ENCODE measurements at places on chromosomes 2 and 18.

DNA sequence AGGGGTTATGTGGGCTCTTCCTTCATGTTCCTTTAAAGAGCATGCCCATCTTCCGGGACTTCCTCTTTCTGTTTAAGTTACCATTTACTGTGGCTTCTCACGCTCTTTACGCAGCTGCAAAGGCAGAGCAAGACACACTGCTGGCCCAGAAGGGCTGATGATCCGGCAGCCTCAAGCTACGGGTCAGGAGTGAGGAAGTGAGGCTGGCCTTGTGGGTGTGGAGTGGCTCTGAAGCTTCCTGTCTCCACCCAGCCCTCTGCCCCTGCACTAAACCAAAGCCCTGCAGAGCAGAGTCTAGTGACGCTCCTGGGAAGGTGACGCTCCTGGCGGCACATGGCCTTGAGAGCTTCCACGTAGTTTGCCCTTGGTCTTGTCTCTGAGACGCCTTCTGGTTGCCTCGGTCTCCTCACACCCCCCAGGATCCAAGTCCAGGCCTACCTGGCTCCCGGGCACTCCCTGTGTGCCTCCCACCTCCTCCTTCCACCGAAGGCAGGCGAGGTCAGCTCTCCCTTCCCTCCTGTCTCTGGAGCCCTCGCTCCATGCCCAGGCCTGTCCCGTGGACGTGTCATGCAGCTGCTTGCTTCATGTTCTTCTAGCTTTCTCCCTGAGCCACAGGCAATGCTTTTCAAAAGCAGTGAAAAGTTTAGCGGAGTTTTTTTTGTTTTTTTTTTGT lies 50.3 kb downstream of the ARL4C start:
- peak; percentile 74 for DNase-seq
- no peaks in the 10 kb centered on the region for H3K27me3 ChIP-seq
- H3K27ac ChIP-seq: peak overlapping the region; percentile 35
- H3K4me3 ChIP-seq: no peak overlapping the region

- no peaks in the 10 kb centered on the region for H3K36me3 ChIP-seq
- no peak overlapping the region for H3K27ac ChIP-seq
- no peaks in the 10 kb centered on the region for H3K4me1 ChIP-seq
- DNase-seq: no peak
These were observed 81.2 kb downstream of the NEDD4L start for GRCh38 chr18:58125183-58125582.

GRCh38 chr18:46482831-46483230 lies 174.2 kb downstream of the LOXHD1 start:
- no peak overlapping the region for H3K4me3 ChIP-seq
- no peak overlapping the region for H3K27ac ChIP-seq
- H3K4me1 ChIP-seq: no peaks in the 10 kb centered on the region
- H3K36me3 ChIP-seq: no peaks in the 10 kb centered on the region
- no peaks in the 10 kb centered on the region for H3K27me3 ChIP-seq

- H3K27ac ChIP-seq: no peak overlapping the region
- H3K27me3 ChIP-seq: no peaks in the 10 kb centered on the region
- no peak overlapping the region for H3K4me3 ChIP-seq
- no peaks in the 10 kb centered on the region for H3K4me1 ChIP-seq
- DNase-seq: no peak
These were observed 163.6 kb upstream of the TMEM200C start for GRCh38 chr18:6058941-6059340.

GRCh38 chr2:170121689-170122088 lies 56.3 kb upstream of the MYO3B start:
- H3K4me1 ChIP-seq: no peaks in the 10 kb centered on the region
- no peaks in the 10 kb centered on the region for H3K27me3 ChIP-seq
- no peak overlapping the region for H3K27ac ChIP-seq
- no peak overlapping the region for H3K4me3 ChIP-seq
- DNase-seq: no peak

DNA sequence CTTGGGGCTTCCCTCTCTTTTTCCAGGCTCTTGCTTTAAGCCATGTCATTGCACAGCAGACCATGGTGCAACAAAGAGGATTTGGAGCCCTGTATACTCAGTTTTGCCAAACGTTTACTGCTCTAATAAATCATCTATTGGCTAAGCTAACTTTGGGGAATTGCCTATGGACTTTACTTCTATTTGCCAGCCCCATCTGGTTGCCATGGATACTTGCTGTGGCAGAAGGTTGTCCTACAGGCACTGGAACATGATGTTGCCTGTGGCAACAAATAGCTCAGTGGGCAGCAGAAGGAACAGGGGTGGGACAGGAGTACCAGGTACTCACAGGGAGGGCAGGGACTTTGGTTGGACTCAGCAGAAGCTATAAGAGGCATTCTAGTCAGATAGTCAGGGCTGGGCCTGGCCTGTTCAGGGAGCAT lies 129.7 kb downstream of the CCDC85A start:
- H3K27me3 ChIP-seq: no peaks in the 10 kb centered on the region
- DNase-seq: peak; percentile 52
- no peaks in the 10 kb centered on the region for H3K4me1 ChIP-seq
- H3K36me3 ChIP-seq: no peaks in the 10 kb centered on the region
- H3K4me3 ChIP-seq: no peak overlapping the region

DNA sequence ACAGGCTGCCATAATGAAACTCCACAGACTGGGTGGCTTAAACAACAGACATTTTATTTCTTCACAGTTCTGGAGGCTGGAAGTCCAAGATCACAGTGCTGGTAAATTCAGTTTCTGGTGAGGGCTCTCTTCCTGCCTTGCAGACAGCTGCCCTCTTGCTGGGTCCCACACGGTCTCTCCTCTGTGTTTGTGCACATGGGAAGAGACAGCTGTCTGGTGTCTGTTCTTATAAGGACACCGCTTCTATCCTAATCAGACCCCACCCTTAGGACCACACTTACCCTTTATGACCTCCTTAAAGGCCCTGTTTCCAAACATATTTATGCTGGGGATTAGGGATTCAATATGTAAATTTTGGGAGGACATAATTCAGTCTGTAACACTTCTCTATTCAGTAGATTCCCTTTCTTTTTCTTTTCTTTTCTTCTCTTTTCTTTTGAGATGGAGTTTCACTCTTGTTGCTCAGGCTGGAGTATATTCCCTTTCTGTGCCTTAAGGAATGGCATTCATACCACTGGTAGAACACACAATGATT lies 18.9 kb downstream of the CTIF start:
- H3K4me3 ChIP-seq: no peak overlapping the region
- DNase-seq: no peak
- H3K36me3 ChIP-seq: no peaks in the 10 kb centered on the region
- no peak overlapping the region for H3K27ac ChIP-seq
- H3K27me3 ChIP-seq: no peaks in the 10 kb centered on the region
- H3K4me1 ChIP-seq: no peaks in the 10 kb centered on the region

- no peaks in the 10 kb centered on the region for H3K36me3 ChIP-seq
- no peak for DNase-seq
- H3K4me3 ChIP-seq: no peak overlapping the region
These were observed 76.2 kb downstream of the TGFA start for GRCh38 chr2:70477441-70477844.

DNA sequence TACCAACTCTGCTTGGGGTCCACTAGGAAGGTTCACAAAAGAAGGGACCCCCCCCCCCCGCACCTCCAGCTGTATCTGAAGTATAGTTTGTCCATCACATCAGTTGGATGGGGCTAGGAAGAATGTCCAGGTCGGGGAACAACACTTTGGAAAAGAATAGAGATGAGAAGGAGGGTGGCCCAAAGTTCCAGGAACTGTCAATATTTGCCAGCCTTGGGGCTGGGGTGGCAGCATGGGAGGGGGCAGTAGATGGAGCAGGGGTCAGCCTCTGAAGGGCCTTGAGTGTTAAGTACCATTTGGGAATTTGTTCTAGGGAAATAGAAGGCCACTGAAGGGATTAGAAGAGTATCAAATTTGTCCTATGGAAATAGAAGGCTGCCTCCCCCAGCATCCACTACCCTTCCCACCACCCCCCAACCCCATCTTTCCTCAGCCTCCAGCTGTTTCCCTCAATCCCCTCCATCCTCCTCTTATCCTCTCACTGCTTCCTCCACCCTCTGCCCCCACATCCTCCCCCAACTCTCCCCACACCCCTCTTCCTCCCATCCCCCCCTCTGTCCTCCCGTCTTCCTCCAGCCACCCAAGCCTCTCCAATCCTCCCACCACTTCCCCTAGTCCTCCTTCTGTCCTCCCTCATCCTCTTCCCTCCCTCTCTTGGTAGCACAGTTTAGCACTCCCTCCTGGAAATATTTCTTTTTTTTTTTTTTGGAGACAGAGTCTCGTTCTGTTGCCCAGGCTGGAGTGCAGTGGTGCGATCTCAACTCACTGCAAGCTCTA lies 2.0 kb upstream of the KIDINS220 start:
- H3K36me3 ChIP-seq: no peaks in the 10 kb centered on the region
- peaks cover 15% of the 10 kb centered on the region for H3K4me1 ChIP-seq
- no peaks in the 10 kb centered on the region for H3K27me3 ChIP-seq
- DNase-seq: no peak
- no peak overlapping the region for H3K27ac ChIP-seq

DNA sequence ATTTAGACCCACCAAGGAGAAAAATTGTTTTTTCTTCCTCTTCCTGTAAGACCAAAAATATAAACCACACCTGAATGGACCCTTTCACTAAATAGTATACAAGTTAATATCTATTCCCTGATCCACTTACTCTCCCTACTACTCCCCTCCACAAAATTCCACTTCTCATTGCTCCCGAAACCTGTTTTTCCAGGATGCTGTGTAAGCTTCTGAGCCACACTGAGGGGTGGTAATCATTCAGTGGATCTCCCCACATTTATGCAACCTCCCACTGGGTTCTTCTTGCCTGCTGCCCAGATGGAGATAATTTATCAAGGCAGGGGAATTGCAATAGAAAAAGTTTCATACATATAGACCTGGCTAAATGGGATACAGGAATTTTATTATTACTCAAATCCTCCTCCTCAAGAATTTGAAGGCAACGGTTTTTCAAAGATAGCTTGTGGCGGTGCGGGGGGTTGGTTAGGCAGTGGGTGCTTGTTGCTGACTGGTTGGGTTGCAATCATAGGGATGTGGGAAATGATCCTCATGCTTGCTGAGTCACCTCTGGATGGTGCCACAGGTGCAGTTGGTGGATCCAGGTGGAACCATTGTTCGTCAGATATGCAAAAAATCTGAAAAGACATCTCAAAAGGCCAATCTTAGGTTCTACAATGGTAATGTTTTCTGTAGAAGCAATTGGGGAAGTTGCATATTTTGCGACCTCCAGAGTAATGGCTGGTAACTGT lies 970.3 kb downstream of the CNTNAP5 start:
- H3K27ac ChIP-seq: no peak overlapping the region
- H3K27me3 ChIP-seq: no peaks in the 10 kb centered on the region
- H3K4me3 ChIP-seq: no peak overlapping the region
- DNase-seq: no peak
- H3K36me3 ChIP-seq: no peaks in the 10 kb centered on the region

GRCh38 chr2:1636791-1637415 lies 107.4 kb downstream of the PXDN start:
- no peaks in the 10 kb centered on the region for H3K4me1 ChIP-seq
- H3K4me3 ChIP-seq: no peak overlapping the region
- H3K27me3 ChIP-seq: no peaks in the 10 kb centered on the region
- H3K27ac ChIP-seq: no peak overlapping the region
- H3K36me3 ChIP-seq: no peaks in the 10 kb centered on the region

GRCh38 chr2:158663796-158664195 lies 131.3 kb upstream of the DAPL1 start:
- H3K36me3 ChIP-seq: peaks cover 13% of the 10 kb centered on the region
- no peak overlapping the region for H3K27ac ChIP-seq
- H3K4me3 ChIP-seq: no peak overlapping the region
- no peaks in the 10 kb centered on the region for H3K4me1 ChIP-seq
- DNase-seq: no peak

DNA sequence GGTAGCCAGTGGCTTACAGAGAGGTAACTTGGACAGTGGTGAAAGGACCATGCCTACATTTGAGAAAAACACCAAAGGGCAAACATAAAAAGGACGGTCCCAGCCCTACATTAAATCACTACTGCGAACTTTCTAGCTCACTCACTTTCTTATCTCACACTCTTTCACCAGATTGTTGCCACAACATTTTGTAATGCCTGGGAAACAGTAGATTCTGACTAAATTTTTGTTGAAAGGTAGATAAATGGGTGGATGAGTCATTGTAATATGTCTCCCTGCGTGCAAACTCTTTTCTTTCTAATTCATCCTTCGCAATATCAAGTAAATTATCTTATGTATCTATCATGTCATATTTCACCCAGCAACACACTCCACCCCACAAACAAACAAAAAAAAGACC lies 192.2 kb downstream of the IRS1 start:
- H3K27me3 ChIP-seq: no peaks in the 10 kb centered on the region
- no peak for DNase-seq
- no peaks in the 10 kb centered on the region for H3K4me1 ChIP-seq
- no peaks in the 10 kb centered on the region for H3K36me3 ChIP-seq
- no peak overlapping the region for H3K4me3 ChIP-seq
- no peak overlapping the region for H3K27ac ChIP-seq

DNA sequence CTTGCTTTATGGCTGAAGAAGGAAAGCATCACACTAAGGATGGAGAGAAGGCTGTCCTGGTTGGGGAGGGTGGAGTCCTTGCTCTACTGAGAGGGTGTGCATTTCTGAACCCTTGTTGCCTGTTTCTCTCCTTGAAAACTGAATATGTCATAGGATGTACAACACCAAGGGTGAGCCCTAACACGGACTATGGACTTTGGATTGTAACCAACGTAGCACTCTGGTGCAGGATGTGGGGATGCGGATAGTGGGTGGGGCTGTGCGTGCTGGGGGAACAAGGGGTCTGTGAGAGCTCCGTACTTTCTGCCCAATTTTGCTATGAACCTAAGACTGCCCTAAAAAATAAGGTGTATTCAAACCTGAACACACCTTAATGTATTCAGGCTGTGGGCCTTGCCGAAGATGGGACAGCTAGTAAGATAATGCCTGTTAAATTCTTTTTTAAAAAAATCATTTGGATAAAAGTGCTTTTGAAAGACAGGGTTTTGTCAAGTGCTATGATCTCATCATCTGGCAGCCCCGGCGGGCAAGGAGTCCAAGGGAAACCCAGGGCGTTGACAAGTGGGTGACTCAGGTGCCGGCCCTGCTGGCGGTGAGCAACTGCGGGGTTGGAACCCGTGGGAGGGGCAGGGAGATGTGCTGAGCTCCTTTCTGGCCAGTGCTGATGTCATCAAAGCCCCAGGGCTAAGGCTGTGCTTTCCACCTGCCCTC lies 54.0 kb downstream of the GATA6 start:
- no peak overlapping the region for H3K27ac ChIP-seq
- no peaks in the 10 kb centered on the region for H3K36me3 ChIP-seq
- DNase-seq: no peak

GRCh38 chr18:80177128-80177527 lies 68.1 kb downstream of the ADNP2 start:
- H3K27me3 ChIP-seq: no peaks in the 10 kb centered on the region
- no peak overlapping the region for H3K27ac ChIP-seq
- no peaks in the 10 kb centered on the region for H3K4me1 ChIP-seq
- no peaks in the 10 kb centered on the region for H3K36me3 ChIP-seq

DNA sequence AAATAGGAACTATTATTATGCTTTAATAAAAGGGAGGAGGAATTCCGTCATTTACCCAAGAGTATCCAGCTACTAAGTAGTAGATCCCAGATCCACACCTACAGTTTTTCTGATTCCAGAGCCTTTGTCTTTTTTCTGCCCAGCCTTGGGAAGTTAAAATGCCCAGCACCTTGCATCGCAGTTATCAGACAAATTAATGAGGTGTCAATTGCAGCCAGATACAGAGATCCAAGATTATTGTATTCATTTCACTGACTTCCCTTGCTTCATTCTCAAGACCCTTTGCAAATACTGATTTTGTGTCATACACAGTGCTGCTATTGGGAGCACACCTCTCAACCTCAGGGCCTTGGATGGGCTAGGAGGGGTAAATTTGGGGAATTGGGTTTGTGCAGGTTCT lies 1.1 kb downstream of the IL18R1 start:
- H3K4me3 ChIP-seq: peak overlapping the region; percentile 85
- H3K36me3 ChIP-seq: no peaks in the 10 kb centered on the region
- DNase-seq: no peak
- no peaks in the 10 kb centered on the region for H3K27me3 ChIP-seq
